H54 (cell line): ENCODE measurements at places on chromosomes 11 and 22.

DNA sequence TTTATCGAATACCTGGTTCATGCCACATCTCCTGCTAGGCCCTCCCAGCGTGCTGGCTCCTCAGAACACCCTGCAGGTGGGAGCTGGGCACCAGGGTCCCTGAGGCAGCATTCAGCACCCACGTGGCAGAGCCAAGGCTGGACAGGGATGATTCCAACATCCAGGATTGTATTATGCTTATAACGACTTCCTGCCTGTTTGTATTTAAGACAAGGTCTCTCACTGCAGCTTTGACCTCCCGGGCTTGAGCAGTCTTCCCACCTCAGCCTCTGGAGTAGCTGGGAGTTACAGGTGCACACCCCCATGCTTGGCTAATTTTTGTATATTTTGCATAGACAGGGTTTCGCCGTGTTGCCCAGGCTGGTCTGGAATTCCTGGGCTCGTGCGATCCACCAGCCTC lies 64.7 kb upstream of the WNT7B start:
- DNase-seq, result no peak

- DNase-seq, result no peak
These were observed 1299.3 kb downstream of the BRD1 start for GRCh38 chr22:48528221-48528915.

GRCh38 chr11:32838505-32839274 lies 9.0 kb downstream of the PRRG4 start:
- DNase-seq, result no peak

- no peak for DNase-seq
These were observed at the start of gene LRRC32 for GRCh38 chr11:76670485-76671236. LRRC32 (minus strand) TSS chr11:76670747; CDS start chr11:76665954, 4,793 bp downstream.

DNA sequence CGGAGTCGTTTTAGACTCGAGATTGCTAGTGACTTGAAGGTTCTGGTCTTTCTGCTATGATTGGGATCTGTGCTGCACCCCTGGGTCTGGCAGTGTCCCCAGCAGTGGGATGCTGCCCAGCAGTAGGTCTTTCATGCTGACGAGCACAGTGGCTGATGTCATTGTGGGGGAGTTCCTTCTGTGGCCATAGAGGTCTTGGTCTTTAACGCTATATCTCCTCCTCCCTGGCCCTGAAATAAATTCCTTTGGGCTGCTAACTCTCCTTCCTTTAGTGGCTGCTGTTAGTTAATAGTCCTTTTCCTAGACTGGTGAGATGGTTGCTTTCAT lies 136.3 kb downstream of the TEAD1 start:
- DNase-seq, result peak; percentile 35

DNA sequence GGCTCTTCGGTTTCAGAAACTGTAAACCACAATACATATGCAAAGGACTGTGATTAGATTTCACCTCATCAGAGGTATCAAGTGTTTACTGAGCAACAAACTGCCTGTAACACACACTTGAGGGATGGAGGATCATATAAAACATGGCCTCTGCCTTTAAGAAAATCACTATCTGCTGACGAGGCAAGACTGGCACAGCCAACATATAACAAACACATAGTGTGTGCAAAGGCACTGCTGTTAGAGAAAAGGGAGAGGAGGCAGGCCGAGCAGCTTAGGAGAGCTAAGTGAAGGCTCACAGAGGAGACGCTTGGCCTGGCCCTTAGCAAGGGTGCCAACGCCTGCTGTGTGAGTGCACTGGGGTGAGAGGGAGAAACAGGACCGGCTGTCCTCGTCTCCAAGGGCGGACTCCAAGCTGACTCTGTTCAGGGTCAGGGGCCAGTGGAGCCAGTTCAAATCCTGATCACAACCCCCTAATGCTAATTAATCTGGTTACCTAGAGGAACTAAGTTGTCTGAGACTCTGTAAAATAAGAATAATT lies 48.2 kb downstream of the LRFN4 start:
- DNase-seq, result no peak

- no peak for DNase-seq
These were observed 3.0 kb downstream of the DKK3 start for GRCh38 chr11:12005476-12005875.

DNA sequence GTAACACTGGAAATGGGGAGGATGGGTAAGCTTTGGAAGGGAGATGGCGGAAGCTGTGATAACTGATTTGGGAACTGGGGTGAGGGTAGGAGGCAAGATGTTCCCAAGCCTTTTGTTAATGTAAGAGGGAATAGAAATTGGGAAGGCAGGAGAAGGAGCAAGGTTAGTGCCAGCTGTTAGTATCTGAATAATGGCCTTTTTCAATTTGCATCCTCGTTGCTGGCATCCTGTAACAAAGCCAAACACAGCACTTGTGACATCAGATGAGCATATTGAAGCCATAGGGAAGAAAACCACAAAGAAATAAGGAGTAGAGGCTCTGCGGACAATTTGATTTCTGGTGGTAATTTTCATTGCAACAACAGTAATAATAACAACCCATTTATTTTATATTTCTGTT lies 70.9 kb upstream of the CLMP start:
- no peak for DNase-seq

DNA sequence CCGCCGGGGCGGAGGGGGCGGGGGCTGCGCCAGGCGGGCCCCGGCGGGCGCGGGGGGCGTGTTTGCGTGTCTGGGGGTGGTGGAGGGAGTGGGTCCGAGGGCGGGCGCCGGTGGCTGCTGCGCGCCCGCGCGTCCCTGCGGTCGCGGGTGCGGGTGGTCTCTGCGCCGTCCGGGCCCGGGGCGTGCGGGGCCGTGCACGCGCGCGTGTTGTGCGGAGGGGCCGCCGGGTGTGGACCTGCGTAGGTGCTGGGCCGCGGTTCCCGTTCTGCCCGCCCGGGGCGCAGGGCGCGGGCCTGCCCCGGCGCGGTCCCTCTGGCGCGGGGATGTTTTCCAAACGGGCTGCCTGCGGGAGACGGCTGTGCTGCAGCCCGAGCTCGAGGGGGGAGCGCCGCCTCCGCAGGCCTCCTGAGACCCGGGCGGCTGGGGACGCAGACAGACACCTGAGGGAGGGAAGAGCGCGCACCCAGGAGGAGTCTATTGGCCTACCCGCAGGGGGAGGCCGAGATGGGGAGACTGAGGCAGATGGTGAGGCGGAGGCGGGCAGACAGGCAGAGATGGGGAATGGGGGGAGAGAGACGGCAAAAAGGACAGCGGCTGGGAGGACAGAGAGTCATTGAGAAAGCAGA lies 442 bp downstream of the PELI3 start:
- peak; percentile 61 for DNase-seq
